ENCODE measurements at places on chromosomes 12 and 14.

DNA sequence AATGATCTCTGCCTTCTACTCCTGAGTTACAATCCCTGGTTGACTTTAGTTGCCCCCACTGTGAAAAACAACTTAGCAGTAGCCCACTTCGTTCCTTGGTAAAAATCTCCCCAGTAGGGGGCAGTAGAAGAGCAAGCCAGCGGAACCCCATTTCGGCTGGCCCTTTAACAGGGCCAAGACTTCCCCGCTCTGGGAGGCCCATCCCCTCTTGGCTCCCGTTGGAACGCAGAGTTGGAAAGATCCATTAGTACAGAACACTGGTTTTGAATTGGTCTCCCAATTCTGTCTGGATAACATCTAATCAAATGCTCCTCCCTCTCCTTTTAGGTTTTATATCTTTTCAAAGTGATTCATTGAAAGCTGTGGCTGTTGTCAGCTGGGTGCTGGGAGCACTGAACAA, 1133.3 kb downstream of the BCL11B start:
- DNase-seq: peak; percentile 71

- DNase-seq: no peak
Observed at GRCh38 chr12:68622250-68622649, 11.6 kb downstream of the RAP1B start.

DNA sequence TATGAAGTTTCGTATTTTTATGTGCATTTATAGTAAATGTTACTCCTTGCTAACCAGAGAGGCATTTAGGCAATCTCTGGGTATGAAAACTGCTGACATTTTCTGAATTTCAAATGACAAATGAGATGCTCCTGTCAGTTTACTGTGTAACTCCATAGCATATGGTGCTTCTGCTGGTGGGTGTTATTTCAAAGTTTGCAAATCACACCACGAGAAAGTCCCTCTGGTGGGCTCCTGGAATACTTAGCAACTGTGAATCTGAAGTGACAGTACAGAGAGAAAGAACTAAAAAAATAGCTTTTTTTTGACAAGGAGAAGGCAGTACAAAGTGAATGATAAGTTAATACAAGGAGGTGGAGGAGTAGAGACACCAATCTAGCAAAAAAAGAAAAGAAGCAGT, 161.5 kb downstream of the DERA start:
- DNase-seq: no peak

- no peak for DNase-seq
Observed at GRCh38 chr12:120314220-120314619, 12.1 kb downstream of the SIRT4 start.

DNA sequence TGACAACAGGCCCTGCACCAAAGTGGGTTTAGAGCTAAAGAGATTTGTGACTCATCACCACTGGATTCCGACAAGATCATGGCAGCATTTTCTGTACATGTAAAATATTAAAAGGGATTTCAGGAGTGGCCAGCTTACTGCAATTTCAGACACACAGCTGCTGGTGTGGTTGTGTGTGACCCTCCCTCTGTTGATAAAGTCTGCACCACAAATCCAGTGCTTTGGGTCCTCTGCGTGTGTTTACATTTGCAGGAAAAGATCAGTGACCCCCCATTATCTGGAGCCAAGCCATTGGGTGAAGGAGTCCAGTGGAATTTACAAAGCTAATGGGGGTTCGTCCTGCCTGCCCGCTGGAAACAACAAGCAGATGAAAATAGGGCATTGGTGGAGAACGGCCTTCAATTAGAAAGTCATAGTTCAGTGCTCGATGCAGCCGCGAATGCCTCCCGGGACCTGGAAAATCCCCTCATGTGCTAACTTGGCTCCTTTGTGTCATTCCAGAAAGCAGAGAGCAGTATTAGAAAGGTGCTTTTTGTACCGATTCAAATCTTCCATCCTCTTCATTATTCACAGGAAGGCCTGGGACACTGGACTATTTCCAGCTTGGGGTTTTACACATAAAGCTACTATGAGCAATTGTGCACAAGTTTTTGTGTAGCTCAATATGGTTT, 188.5 kb upstream of the TMEM132C start:
- no peak for DNase-seq

DNA sequence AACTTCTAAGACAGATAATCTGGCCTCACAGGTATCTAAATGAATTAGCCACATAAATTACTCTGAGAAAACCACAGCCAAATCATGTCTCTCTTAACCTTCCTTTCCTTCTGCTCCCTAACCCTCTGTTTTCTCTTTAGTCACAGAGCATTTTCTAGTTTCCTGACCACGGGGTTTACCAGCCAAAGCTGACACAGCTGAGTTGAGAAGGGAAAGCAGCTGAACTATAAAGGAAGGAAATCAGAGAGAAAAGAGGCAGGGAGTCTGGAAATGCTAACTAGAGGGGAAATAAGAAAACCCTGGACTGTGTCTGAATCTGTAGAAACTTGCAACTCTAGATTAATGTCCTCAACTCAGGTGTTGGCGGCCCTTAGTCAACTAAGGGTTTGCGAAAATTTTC, 24.4 kb downstream of the ANKS1B start:
- no peak for DNase-seq

DNA sequence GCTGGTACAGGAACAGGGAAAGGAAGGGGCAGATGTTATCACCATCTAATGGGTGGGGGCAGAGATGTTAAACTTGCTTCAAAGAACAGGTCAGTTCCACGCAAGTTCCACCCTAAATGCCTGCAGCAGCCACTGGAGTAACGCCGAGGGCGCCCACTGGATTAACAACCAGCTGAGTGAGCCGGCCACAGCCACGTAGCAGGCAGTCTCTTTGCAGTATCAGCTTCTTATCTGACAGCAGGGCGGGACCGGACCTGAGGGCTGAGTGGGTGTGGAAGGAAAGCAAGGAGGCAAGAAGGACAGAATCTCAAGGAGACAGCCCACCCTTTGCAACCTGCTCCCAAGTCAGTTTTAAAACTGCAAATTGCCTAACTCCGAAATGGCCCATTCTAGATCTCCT, 38.4 kb upstream of the FOXN3 start:
- no peak for DNase-seq

GRCh38 chr12:45498645-45499044, 230.9 kb upstream of the ARID2 start:
- DNase-seq: no peak

DNA sequence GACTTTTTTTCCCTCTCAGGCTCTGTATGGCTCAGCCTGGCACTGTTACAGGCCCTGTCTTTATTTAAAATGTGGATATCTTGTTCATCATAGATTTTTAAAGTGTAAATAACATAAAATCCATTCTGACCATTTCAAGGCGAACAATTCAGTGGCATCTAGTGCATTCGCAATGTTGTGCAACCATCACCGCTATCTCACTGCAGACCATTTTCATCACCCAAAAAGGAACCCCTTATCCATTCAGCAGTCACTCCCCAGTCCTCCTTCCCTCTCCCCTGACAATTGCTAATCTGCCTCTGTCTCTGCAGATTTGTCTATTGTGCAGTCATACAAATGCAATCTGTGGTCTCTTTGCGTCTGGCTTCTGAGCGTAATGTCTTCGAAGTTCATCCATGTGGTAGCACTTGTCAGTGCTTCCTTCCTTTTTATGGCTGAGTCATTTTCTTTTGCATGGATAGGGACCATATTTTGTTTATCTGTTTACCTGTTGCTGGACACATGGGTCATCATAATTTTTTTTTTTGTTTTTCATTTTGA, 148.8 kb upstream of the LHX5 start:
- DNase-seq: no peak

GRCh38 chr12:113236539-113237399, 15.5 kb downstream of the TPCN1 start:
- no peak for DNase-seq
